Stimulated activated CD4-positive, alpha-beta T cell treated with anti-CD3 and anti-CD28 coated beads, TNF-alpha, amount 100 ng/mL, for 24 hours (primary cell): ENCODE measurements at places on chromosomes 3 and 15.

DNA sequence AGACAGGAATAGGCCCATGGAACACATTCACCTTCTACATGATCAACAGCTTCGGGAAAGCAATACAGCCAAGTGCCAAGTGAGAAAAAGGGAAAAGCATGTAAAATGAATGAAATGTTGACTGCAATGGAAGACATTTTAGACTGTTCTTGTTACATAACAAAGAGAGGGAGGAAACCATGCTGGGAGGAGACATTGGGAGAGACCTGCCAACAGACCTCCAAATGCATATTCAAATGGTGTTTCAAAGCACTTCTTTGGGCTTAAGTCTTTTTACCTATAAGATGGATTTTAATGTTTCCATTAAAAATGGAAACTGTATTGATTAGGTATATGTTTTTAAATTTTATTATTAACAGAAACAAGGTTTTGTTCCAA is 350.0 kb upstream of the THBS1 start:
- no peak for DNase-seq

DNA sequence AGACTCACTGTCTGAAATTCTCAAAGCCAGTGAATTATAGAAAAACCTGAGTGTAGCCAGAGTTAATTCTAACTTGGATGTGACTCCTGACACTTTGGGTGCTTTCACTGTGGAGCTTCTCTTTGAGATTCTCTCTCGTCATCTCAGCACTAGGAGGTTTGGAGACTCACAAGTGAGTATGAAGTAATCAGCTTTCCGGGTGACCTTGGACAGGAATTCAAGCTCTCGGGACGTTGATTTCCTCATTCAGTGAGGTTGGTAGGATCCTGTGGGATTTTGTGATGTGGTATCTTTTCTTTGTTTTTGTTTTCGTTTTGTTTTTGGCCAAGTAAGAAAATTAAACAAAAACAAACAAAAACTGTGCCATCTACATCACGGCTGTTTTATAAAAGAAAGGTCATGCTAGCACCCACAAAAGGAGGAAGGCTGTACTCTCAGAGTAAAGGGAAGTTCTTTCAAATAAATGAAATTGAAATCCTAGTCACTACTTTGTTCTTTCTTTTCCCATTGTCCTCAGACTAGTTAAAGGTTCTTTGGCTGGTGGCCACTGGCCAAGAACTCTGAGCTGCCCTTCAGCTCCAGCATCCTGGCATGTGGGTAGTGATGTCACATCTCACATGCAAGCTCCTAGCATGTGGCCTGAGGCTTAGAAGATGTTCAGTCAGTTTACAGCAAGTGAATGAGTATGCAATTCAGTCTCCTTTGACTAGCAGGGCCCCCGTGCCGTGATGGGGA is 263.3 kb upstream of the TPM1 start:
- no peak for DNase-seq

- DNase-seq, result no peak
Measured at GRCh38 chr15:75809986-75810750, 33.1 kb upstream of the UBE2Q2 start.

DNA sequence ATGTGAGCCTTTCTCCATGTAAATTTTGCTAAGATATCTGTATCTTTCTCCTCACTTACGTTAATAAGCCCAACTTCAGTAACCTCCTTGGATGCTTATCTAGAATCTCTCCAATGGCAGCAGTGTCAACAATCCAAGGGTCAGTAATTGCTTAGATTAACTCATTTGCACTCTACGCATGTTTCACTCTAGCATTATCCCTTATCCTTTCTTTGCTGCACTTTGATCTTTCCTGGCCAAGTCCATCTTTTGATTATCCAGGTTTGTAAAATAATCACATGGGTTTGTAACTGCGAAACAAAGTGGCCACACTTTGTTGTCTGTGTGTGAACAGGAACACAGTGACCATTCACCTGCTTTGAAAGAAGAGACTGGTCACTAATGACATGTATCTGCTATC is 577.6 kb downstream of the RSL24D1 start:
- no peak for DNase-seq

DNA sequence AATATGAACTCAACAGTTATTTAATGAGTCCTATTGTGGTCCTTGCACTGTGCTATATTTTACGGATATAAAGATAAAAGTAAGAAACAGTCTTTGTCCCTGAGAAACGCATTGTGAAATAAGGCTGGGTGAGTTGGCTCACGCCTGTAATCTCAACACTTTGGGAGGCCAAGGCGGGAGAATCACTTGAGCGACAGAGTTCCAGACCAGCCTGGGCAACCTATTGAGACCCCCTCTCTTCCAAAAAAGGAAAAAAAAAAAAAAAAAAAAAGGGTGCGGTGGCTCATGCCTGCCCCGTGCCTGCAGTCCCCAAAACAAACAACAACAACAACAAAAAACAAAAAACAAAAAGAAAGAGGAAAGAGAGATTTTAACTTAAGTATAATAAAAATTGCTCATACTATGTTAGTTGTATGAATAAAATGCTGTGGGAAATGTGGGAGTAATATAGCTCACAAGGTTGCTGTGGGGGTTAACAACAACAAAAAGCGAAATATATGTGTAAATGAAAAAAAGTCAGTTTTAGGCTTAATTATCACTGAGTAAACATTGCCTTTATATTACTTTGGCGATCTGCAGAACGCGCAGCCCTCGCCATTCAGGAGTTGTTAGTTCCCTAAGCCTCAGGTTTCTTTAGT is 461 bp upstream of the FNDC3B start:
- DNase-seq, result no peak

DNA sequence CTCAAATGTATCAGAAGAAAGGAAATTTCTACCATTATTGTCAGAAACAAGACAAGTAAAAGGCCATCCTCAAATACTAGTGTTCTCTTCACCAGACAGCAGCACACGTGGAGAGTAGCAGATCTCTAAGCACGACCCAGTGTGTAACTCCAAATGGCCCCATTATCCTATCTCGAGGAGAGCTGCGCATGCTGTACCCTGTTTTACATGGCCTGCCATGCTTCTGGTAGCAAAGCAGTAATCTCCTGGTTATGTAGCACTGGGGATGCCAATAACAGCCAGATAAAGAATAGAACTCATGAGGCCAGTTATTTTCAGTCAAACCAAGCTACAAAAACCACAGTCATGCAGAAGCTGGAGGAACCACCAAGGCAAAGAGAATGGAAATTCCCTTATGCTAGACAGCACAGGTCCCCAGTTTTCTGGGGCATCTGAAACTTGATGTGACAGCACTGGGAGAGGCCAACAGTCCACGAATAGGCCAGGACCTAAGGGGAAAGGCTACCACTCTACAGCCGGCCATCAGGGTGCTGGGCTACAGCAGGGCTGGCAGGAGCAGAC is 73.0 kb downstream of the LIPC start:
- DNase-seq, result no peak

- DNase-seq, result no peak
Measured at GRCh38 chr3:100120693-100121092, 6.4 kb upstream of the FILIP1L start.

- peak; percentile 13 for DNase-seq
Measured at GRCh38 chr3:171704002-171704401, 106.3 kb downstream of the PLD1 start.

DNA sequence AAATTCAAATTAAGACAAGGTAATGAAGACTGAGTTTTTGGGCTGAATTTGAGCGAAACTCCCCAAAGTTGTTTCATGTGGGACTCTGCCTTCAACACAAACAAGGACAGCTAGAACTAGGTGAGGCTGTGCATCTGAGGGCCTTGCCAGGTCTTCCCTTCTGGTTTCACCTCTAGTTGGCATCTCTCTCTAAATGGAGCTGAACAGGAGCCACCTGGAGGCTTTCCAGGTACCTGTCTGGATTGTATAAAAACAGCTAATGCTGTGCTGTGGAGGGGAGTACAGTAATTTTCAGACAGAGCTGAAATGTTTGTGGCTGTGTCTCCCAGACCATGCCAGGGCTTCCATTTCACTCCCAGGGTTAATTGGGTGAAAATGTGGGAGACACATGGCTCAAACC is 27.1 kb downstream of the TRIM71 start:
- no peak for DNase-seq

DNA sequence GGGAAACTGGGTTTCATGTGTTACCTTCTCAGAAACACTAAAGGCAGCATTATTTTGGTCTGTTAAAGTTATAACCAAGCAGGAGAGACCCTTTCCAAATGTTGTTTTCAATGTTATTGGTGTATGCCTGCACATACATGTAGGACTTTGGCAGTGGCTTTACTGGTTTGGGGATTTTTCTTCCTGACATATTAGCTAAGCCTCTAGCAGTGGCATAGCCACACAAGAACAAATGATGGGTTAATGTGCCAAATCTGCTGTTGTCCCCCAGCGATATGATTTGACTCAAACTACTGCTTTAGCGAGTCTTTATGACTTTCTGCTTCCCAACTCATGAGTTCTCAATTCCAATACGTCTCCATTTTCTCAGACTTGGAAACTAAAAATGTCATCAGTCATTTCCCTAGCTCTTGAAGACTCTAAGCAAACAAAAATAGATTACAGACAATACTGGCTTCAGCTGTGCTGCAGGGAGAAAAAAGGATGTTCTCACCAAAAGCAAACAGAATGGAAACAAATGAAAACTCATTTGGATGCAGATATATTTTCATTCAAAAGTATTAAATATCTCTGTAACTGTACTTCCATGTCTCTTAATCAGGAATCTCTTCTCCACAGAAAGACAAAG is 29.6 kb downstream of the TPM1 start:
- DNase-seq, result no peak

DNA sequence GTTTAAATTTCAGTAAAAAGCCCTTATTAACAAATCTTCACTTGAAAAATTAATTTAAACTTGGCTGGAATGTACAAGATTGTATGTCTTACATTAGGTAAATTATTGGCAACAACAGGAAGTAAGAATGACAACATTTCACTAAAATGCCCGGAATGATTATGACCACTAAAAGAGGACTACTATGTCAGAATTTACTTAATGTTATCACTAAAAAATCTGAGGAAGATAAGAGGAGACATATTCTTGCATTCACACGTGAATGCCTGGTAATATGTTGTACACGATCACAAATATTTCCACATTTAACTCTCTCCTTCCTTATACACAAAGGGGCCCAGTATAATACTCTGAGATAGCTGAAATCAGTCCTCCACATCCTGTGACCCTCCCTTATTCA is 29.7 kb downstream of the VGLL3 start:
- no peak for DNase-seq

DNA sequence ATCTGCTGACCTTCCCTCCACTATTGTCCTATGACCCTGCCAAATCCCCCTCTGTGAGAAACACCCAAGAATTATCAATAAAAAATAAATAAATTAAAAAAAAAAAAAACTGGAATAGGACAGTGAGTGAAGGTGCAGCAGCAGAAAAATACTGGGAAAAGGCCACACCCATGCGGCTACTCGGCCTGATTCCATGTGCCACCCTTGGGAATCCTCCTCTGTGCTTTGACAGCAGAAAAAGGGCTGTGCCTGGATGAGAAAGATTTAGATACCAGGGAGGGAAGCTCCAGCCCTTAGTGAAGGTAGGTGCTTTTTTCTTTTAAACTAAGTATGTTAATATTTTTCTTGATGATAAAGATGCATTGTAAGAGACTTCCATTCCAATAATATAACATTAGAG is 107.8 kb downstream of the CTNNB1 start:
- DNase-seq, result no peak

GRCh38 chr3:57126244-57126643 is 38.9 kb downstream of the IL17RD start:
- no peak for DNase-seq

- DNase-seq, result no peak
Measured at GRCh38 chr3:197023241-197023997, 6.2 kb downstream of the MELTF start.

- DNase-seq, result no peak
Measured at GRCh38 chr3:14223595-14223994, 45.0 kb downstream of the LSM3 start.

DNA sequence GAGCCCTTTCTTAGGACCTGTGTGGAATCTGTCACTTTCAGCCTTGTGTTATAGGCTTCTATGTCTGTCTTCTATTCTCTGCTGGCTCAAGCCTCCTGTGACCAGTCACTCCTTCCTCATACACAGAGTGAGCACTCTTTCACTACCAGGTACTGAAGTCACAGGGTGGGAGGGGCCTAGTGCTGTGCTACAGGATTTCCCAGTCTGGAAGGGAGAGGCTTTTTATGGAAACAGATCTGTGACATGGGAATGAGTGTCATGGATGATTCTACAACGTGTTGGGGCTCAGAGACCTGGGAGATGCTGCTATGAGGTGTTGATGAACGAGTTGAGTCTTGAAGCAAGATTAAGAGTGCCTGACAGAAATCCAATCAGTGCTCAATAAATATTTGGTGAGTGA is 100.5 kb downstream of the PDCD6IP start:
- DNase-seq, result no peak

DNA sequence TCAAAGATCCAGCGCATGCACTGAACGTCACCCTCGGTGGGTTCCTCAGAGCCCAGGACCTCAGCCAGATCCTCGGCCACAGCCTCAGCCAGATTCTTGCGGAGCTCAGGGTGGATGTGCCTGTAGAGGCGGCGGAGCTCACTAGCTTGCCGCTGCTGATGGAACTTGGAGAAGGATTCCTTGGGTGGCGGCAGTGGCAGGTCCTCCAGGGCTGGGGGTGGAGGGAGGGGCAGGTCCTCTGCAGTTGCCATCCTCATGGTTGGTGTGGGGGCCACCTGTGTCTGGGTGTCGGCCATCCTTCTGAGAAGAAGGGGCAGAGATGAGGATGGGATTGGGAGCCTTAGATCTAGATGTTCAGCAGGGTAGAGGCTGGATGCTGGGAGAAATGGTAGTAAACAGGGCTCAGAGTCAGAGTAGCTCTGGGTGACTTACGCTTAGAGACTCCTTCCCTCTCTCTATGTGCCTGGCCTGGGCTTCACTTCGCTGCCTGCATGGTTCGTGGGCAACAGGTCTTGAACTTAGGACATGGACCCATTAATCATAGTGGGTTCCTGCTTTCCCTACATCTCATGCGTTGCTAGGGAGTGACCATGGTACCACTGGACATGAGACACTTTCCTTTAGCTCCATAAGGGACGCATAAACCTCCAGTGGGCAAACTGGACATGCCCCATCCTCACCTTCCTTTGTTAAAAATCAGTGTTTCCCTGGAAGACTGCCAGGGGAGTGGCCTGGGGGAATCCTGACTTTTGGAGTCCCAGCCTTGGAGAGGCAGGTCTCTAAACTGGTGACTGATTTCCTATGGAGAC is 3.0 kb downstream of the XIRP1 start:
- no peak for DNase-seq

DNA sequence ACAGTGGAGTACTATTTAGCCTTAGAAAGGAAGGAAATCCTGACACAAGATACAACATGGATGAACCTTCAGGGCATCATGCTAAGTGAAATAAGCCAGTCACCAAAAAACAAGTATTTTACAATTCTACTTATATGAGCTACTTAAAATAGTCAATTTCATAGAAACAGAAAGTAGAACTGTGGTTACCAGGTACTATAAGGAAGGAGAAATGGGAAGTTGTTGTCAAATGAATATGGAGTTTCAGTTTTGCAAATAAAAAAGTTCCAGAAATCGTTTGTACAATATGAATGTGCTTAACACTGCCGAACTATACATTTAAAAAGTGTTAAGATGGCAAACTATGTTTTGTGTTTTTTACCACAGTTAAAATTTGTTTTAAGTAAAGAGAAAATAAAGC is 26.8 kb downstream of the TRANK1 start:
- no peak for DNase-seq

- no peak for DNase-seq
Measured at GRCh38 chr3:49882166-49882565, 12.5 kb upstream of the CAMKV start.

GRCh38 chr15:59169251-59169708 is 37.4 kb upstream of the LDHAL6B start:
- DNase-seq, result no peak

GRCh38 chr15:26475554-26475953 is 297.3 kb downstream of the GABRB3 start:
- DNase-seq, result no peak
